ENCODE measurements at places on chromosomes 4 and X. TPM values are rescaled to one million over a fixed set of nuclear protein-coding genes. Genes with fewer than 3 reads are reported as not detected.
A peak's percentile ranks its signal among the peaks of the same experiment; 100 is the strongest.

DNA sequence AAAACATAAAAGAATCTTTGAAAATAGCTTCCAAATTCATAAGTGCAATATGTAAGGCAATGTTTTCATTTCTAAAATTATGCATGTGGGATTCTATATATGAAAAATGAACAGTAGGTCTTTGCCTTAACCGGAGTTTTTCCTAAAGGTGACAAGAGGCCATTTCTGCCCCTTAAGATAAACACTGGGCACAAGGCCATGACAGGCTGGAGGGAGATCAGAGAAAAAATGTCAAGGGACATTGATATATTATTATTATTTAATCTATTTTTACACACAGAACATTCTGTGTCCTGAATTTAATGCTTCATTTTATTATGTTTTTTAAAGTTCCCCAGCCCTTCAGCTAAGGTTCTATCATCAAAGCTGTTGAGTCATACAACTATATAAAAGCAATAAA is 118.8 kb downstream of the CHM start:
- H3K4me1 ChIP-seq, result no peaks in the 10 kb centered on the region
- H3K27me3 ChIP-seq, result no peaks in the 10 kb centered on the region
- DNase-seq, result no peak
- peaks cover 2% of the 10 kb centered on the region for H3K36me3 ChIP-seq

- H3K27ac ChIP-seq, result no peak overlapping the region
- no peak for DNase-seq
- H3K4me1 ChIP-seq, result no peaks in the 10 kb centered on the region
- no peaks in the 10 kb centered on the region for H3K36me3 ChIP-seq
Measured at GRCh38 chr4:5724377-5724776, 13.4 kb downstream of the EVC start.

DNA sequence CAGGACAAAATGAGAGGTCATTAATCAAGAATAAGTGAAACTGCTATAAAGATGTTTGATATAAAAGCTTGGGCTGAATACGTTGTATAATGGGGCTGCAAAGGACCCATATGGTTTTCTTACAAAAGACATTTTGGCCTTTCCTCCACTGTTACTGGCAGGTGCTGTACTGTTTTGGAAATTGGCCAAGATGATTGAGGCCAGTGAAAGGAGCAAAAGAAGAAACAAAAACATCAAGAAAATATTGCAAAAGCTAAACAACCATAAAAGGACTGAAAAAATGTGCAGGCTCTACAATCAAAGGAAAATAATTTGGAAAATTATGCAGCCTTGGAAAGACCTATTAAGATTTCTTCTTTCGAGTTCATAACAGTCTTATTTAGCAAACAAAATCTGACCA is 222.2 kb upstream of the PPP1R2C start:
- H3K36me3 ChIP-seq, result no peaks in the 10 kb centered on the region
- no peaks in the 10 kb centered on the region for H3K4me1 ChIP-seq
- no peak overlapping the region for H3K4me3 ChIP-seq
- DNase-seq, result no peak
- H3K27ac ChIP-seq, result no peak overlapping the region

DNA sequence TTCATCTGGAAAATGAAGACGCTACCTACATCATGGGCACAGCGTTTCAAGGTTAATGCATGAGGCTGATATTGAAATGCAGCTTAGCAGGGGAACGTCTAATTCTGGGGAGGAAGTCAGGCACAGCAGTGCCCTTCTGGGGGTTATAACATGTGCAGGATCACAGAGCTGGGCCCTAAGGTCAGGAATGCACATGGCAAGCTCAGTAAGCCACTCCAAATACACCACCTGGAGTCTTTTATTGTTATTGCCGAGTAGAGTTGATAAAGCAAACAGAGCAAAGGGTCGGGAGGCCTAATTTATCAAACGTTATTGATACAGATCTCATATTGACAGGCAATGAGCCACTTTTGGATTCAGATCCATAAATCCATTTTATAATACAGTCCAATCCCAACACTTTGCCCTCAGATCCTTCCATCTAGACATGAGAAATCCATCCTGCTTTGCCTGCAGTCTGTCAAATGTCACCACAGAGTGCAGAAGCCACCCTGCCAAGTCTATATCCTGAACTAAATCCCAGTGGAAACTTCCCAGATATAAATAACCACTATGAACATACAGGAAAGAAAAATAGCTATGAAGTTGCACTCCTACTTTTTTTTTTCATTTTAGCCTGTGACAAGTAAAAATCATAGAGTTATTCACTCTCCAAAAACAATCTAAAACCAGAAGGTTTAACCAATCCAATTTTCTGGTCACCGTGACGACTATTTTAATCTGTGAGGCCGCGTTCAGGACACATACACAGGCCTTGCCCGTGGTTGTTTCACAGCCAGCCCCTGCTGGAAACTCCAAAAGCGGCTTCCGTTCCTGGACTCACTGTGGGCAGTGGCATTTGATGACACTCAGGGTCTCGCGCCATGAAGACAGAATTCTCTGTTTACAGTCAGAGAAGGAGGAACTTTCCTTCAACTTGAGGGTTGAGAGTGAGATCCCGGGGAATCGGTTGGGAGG is 335.4 kb downstream of the DHX15 start:
- no peaks in the 10 kb centered on the region for H3K27me3 ChIP-seq
- no peak for DNase-seq
- H3K36me3 ChIP-seq, result no peaks in the 10 kb centered on the region
- no peaks in the 10 kb centered on the region for H3K4me1 ChIP-seq
- H3K4me3 ChIP-seq, result no peak overlapping the region

DNA sequence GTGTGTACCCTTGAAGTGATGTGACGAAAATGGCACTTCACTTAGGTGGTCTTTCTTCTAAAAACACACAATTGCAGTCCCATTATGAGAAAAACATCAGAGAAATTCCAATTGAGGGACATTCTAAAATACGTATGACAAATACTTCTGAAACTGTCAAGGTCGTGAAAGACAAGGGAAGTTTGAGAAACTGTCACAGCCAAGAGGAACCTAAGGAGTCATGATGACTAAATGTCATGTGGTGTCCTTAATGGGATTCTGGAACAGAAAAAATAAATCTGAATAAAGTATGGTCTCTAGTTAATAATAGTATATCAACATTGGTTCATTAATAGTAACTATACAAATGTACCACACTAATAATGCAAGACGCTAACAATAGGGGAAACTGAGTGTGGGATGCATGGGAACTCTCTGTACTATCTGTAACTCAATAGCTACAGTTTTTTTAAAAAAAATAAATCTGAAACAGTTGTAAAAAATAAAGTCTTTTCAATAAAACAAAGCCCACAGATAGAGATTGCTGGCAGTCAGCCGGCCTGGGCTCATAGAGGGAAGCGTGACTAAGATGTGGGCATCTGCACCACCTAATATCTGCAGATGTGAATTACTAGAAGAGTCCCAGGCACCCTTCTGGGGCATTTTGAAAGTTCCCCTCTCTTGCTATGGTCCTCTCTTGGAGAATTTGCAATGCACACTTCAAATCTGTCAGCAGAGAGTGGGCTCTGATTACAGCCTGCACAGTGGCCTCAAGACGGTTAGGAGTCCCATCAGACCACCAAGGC is 47.6 kb downstream of the MID1IP1 start:
- H3K36me3 ChIP-seq, result no peaks in the 10 kb centered on the region
- peaks cover 8% of the 10 kb centered on the region for H3K4me1 ChIP-seq
- H3K27ac ChIP-seq, result no peak overlapping the region
- H3K27me3 ChIP-seq, result peaks cover 6% of the 10 kb centered on the region

LUZP4 gene
- total RNA-seq, result not detected

DNA sequence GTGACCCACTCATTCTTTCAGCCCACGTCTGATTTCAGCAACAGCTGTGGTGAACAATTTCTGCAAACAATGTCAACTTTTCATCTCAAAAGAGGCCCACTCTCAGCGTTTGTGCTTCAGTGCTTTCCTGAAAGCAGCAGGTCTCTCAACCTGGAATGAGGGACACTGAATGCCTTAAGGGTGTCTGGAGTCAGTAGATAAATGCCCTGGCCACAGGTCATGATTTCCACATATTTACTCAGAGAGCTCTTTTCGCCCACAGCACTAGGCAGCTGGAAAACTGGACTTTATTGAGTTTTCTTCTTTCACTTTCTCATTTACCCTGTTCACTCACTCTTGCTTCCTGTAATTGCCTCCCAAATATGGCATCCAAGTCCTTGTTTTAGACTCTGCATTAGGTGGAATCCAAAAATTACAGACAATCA is 52.8 kb downstream of the NPFFR2 start:
- H3K4me3 ChIP-seq, result no peak overlapping the region
- H3K4me1 ChIP-seq, result no peaks in the 10 kb centered on the region

- H3K36me3 ChIP-seq, result no peaks in the 10 kb centered on the region
- peak overlapping the region; percentile 94 for H3K27ac ChIP-seq
- peak overlapping the region; percentile 83 for H3K4me3 ChIP-seq
Measured at GRCh38 chr4:183398298-183399125, 45.9 kb upstream of the CDKN2AIP start.

DNA sequence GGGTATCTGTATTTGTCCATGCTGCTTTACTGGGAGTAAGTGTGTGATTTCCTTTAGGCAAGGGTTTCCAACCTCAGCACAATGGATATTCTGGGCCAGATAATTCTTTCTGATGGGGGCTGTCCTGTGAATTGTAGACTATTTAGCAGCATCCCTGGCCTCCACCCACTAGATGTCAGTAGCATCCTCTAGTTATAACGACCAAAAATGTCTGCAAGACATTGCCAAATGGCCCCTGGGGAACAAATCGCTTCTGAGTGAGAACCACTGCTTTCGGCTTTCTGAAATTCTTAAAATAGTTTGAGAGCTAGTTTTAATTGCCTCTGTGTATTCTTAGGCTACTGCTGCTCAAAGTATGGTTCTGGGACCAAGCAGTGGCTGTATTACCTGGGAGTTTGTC is 81.2 kb upstream of the GPM6B start:
- H3K36me3 ChIP-seq, result no peaks in the 10 kb centered on the region
- DNase-seq, result peak; percentile 4
- H3K4me3 ChIP-seq, result no peak overlapping the region
- H3K27me3 ChIP-seq, result peaks cover 33% of the 10 kb centered on the region

DNA sequence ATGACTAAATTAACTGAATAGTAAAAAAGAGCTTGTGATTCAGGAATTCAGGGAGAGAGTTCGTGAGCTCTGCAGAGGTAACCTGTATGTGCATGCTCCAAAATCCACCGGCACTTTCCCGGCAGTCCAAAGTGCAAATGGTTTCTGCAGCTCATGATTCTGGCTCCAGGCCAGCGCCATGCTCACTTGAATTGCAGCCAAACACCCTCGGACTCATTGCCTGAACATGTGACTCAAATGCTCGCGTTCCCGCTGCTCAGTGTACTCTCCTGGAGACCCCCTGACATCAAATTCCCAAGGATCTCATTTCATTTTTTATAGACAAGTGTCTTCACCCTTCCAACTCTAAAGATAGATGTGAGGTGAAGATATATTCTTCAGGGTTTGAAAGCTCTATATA is 44.1 kb upstream of the SH3RF1 start:
- no peaks in the 10 kb centered on the region for H3K36me3 ChIP-seq
- no peak for DNase-seq
- no peaks in the 10 kb centered on the region for H3K27me3 ChIP-seq
- H3K4me1 ChIP-seq, result no peaks in the 10 kb centered on the region

NEUROG2 gene
- 0.23 TPM for total RNA-seq

GRCh38 chrX:101057093-101057714 is 5.3 kb upstream of the TRMT2B start:
- no peak overlapping the region for H3K27ac ChIP-seq
- H3K27me3 ChIP-seq, result peaks cover 25% of the 10 kb centered on the region
- no peak overlapping the region for H3K4me3 ChIP-seq
- H3K4me1 ChIP-seq, result peaks cover 20% of the 10 kb centered on the region
- H3K36me3 ChIP-seq, result no peaks in the 10 kb centered on the region

NOX1 gene
- total RNA-seq, result not detected

PTCHD1 gene
- total RNA-seq, result not detected

DNA sequence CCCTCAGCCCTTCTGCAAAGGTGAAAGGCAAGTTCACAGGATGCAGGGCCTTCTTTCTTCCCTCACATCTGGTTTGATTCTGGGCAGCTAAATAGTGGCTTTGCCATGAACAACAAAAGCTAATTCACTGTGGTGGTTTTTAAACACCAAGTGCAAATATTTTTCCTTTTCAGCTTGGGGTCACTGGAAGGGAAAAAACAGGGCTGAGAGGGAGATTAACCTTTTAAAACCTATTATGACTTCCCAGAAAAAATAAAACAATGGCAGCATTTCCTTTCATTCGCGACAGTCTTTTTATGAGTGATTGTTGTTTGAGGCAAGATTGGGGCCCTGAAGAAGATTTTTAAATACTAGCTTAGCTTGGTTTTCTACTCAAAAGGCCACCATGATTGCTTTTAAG is 103.7 kb upstream of the SCML1 start:
- H3K27ac ChIP-seq, result peak overlapping the region; percentile 21
- DNase-seq, result no peak
- no peaks in the 10 kb centered on the region for H3K27me3 ChIP-seq
- H3K4me3 ChIP-seq, result peak overlapping the region; percentile 13
- no peaks in the 10 kb centered on the region for H3K36me3 ChIP-seq
- H3K4me1 ChIP-seq, result peaks cover 7% of the 10 kb centered on the region

DNA sequence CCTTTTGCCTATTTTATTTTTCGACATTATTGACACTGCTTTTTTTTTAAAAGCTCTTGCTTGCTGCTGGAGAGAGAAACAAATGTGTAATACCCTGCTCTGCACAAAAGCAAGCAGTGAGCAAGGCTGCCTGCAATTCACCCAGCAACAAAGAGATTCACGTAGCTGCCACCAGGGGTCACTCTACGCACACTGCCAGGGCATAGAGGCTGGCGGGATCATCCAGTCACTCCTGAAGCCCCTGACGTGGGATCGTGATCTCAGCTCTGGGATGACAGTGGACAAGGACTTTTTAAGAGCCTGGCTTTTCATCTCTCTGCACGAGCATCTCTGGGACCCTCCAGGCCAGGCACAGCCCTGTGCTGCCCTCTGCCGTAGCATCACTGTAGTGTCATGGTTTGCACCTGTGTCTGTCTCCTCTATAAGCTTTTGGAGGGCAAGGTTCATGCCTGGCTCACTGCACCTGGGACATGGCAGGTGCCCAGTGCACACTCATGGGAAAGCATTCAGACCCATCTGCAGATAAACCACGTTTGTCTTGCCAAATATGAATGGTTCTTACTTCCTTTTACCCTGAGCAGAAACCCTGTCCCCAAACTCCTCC is 19.8 kb downstream of the C4orf50 start:
- peak; percentile 33 for DNase-seq
- no peak overlapping the region for H3K27ac ChIP-seq
- no peaks in the 10 kb centered on the region for H3K36me3 ChIP-seq
- no peak overlapping the region for H3K4me3 ChIP-seq
- H3K27me3 ChIP-seq, result peaks cover 8% of the 10 kb centered on the region

EXOC1L gene
- total RNA-seq, result not detected

ETDB gene
- total RNA-seq, result not detected

FGF13 gene
- total RNA-seq, result not detected

GRCh38 chrX:115895678-115896329 is 274.7 kb upstream of the AGTR2 start:
- H3K4me3 ChIP-seq, result no peak overlapping the region
- no peak for DNase-seq
- no peaks in the 10 kb centered on the region for H3K36me3 ChIP-seq
- peaks cover 35% of the 10 kb centered on the region for H3K4me1 ChIP-seq

All from activated T-cell treated with anti-CD3 and anti-CD28 coated beads, Interleukin-2, amount 50 U/mL, for 72 hours (primary cell).